ENCODE measurements at places on chromosomes 13 and 19. TPM values are rescaled to one million over a fixed set of nuclear protein-coding genes. Genes with fewer than 3 reads are reported as not detected.

DNA sequence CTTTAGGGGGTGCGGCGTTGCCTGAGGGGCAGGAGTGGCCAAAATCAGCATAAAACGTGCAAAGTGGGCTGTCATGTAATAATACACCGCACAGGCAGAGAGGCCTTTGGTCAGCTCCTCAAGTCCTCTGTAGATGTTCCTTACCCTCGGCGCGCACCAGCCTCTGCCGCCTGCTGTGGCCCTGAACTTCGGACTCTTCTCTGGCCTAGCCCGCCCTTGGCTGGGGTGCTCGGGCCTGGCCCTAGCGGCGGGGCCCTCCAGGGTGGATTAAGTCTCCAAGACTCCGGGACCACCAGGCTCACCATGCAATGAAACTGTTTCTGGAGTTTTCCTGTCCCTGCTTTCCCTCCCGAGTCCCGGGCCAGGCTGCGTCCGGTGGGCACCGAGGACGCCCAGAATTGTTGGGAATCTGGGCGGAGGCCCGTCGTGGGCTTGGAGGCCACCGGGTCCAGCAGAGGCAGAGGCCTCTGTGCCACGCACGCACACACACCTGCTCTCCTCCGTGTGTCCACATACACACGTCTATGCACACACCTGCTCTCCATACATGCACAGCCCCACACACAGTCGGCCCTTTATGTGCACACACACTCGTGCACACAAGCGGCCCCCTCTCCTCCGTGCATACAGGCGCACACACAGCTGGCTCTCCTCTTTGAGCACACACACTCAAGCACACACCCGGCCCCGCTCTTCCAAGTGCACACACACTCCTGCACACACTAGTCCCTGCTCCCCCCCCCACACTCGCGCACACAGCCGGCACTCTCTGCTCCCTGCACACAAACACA lies 1.5 kb upstream of the TFDP1 start:
- DNase-seq: no peak

DNA sequence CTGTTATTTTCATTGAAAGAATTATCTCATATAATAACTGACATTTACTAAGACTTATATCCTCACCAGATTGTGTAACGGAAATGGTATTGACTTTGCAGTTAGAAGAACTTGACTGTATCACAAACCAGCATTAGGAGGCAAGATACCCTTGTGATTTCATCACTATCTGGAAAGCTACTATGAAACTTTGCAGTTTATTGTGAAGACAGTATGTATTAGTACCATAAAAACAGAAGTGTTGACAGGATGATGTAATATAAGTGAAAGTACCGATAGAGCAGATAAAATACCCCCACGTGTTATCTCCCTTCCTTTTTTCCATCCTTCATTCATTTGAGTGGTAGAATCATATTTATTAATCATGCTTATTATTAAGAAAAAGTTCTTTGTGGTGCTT lies 365.7 kb upstream of the KLHL1 start:
- DNase-seq: no peak

GRCh38 chr13:38981096-38981495 lies 9.5 kb downstream of the STOML3 start:
- DNase-seq: no peak

GRCh38 chr19:855566-856120 lies 3.5 kb downstream of the ELANE start:
- no peak for DNase-seq

Gene FXYD7
- total RNA-seq: not detected

DNA sequence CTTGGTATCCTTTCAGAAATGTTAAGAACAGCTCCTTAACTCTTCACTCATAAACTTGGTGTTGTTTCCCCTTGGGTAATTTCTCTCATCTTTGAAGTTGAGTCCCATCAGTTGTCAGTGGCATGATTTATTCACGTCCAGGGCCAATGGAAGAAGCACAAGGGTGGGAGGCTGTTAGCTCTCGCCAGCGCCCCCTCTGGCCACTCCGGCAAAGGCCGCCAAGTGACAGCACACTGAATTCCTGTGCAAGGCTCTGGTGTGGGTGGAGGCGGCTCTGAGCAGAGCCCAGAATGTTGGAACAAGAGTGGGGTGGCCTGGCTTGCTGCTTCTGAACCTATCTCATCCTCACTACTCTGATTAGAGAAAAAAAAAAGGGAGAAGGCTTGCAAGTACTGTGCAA lies 13.1 kb upstream of the MEDAG start:
- DNase-seq: peak; percentile 45

GRCh38 chr13:42445354-42445753 lies 128.6 kb upstream of the TNFSF11 start:
- DNase-seq: no peak

DNA sequence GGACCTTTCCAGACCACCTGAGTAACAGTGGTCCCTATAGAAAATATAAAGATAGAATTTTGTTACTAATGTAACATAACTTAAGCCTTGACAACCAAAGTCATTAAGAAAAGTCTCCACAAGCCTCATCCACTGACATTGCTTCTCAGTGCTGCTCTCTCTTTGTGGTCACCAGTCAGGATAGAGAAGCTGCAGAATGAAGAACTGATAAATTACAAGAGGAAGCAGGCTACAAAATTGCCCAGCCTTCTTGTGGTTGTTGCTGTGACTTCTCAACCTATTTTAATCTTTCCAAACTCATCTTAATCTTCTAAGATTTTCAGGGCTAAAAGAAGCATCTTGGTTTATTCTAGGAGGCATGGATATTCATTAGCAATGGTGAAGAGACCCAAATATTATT lies 343.8 kb downstream of the MZT1 start:
- DNase-seq: no peak

DNA sequence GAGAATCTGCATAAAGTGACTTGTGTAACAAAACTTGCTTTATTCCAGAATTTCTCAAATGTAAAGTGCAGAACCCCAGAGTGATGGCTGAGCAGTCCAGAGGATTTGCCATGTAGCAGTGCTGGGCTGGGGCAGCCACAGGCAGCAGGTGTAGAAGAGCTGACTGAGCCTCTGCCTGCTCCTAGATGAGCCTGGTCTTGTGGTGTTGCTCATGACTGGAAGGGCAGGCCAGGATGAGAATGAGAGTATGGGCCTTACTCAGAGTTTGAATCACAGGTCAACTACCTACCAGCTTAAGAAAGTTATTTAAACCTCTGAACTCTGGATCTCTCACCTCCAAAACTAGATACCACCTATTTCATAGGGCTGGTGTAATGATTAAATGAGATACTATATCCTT lies 2.9 kb upstream of the C13orf42 start:
- no peak for DNase-seq

Gene KIR2DL4
- total RNA-seq: not detected

- no peak for DNase-seq
These were observed 222.9 kb downstream of the RFC3 start for GRCh38 chr13:34040863-34041262.

DNA sequence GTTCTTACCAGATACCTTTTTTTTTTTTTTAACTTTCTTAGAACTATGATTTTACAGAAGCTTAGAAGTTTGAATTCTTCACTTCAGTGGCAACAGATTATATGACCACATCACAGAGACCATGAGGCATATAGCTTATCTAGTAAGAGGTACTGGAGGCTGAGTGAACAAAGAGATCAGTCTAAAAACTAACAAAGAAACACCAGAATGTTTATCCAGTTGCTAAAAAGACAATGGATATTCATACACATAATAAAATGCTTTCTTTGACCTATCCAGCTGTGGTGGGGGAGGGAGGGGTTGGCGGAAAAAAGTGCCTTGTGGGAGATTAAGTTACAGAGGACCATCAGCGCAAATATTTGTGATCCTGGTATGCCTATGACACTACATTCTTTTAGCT lies 34.7 kb upstream of the SLITRK6 start:
- no peak for DNase-seq

DNA sequence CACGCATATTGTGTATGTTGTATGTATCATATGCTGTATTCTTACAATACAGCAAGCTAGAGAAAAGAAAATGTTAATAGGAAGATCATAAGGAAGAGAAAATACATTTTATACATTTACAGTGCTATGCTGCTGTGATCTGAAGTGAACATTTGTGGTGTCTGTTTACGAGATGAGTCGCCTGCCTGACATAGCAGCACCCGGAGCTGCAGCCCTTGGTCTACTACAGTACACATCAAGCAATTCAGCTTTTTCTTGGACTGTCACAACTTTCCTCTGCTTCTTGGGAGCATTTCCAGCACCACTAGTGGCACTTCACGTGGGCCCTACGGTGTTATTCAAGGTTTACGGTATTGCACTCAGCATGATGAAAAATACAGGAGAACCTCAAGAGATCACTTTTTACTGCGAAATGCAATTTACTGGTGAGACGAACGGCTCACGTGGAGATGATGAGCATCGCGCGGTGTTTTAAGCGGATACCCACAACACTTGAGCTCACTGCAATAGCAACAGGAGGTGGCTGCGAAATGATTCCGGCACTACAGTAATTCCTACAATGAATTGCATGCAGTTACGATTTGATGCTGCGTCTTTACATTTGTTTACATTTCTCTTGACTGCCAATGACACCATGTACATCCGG lies 308.4 kb downstream of the FGF9 start:
- no peak for DNase-seq

DNA sequence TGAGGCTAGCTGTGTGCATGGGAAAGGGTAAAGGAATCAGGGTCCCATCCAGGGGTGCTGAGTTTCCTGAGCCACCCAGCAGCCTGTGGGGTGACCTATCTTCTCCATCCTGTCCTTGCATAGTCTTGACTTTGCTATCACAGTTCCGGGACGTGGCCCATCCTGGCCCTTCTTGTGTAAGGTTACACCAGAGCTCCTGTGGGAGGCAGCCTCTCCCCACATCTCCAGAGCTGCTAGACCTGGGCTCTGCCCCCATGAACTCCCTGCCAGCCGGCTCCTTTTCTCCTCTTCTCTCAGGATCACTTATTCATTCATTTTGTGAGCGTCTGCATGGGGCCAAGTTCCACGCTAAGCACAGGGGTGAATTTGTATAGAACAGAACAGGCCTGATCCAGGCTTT lies 238.9 kb downstream of the TSHZ3 start:
- DNase-seq: peak; percentile 28

DNA sequence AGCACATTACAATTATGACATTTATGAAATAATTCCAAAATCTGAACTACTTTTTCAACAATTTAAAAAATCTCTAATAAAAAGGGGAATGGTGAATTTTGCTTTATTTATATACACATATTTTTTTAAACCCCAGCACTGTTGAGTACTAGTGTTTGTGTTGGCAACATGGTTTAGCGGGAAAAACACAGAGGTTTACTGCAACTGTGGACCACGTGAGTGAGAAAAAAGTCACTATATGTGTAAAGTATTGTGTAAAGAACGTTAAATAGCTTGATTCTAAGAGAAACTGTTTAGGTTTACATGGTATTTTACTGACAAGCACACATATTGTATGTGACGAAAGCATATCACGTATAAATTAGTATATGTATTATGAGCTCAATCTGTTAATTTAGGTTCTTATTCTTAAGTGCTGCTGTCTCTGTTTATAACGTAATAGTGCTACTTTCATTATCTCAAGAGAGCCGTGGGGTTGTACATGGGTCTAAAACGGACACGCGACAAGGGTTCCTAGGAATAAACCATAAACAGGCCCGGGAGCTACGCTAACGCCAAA lies 617 bp downstream of the SKA3 start:
- no peak for DNase-seq

DNA sequence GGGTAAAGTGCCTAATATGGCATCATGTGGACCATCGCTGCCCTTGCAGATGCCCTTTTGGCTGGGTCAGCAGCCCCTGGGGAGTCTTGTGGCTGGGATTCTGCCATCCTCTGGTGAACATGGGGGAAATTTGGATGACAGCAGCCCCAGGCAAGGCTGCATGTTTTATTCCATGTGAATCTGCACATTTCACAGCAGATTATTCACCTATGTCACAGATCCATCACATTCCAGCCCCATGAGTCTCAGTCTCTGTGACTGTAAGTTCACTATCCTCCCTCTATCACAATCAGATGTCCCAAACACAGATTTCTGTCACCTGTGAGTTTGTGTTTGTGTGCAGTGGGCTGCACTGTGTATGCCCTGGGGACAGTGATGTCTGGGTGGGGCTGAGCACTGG lies 36.8 kb upstream of the PSG9 start:
- DNase-seq: no peak

Gene SLC1A6
- not detected for total RNA-seq

Gene IGFL1
- not detected for total RNA-seq

Gene PALM3
- not detected for total RNA-seq

Gene YIPF2
- 21.7 TPM for total RNA-seq

Gene ANGPTL8
- not detected for total RNA-seq

- no peak for DNase-seq
These were observed 407.8 kb downstream of the OLFM4 start for GRCh38 chr13:53436396-53436795.

Gene SLC25A41
- not detected for total RNA-seq

Gene UNC13A
- total RNA-seq: not detected

DNA sequence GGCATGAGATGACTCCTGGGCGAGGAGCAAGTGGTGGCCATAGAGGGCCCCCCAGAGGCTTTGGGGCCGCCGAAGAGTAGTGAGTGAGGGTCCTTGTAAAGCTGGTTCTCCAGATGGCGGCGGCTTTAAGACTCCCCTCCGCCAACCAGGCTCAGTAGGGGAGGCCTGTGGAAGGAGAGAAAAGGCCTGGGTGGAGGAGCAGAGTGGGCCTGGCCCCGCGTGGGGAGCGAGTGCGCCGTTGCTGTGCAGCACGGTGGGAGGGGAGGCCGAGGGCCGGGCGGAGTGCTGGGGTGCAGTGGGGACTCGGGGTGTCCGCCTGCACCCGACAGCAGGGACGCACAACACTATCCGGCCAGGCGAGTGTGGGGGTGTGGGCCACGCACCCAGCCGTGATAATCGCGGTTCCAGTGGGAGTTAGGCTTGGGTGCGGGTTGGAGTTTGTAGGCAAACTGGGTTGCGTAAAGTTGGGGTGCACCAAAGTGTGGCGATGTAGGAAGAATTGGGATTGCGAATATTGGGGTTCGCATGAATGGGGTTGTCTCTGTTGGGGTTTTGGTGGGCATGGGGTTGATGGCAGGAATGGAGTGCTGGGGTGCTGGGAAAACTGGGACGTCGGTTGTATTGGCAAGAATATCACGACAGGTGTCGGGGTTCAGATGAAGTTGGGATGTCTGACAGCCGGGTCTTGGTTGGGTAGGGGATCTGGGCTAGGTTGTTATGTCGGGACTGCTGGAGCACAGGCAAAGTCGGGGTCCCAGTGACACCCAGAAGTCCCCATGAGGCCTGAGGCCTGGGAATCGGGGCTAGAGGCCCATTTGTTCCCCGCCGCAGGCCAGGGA lies 687 bp upstream of the CIRBP start:
- no peak for DNase-seq

All from activated CD8-positive, alpha-beta T cell treated with anti-CD3 and anti-CD28 coated beads for 36 hours (primary cell).